ENCODE measurements at places on chromosomes 11 and 22. TPM values are rescaled to one million over a fixed set of nuclear protein-coding genes. Genes with fewer than 3 reads are reported as not detected.

The VSIG10L2 gene
- total RNA-seq = not detected

The MOGAT2 gene
- total RNA-seq = not detected

The RAB36 gene
- 1.6 TPM for total RNA-seq

The DLG2 gene
- 0.65 TPM for total RNA-seq

The BLID gene
- 8.2 TPM for total RNA-seq

The OR2AG1 gene
- total RNA-seq = not detected

The OR10A2 gene
- total RNA-seq = not detected

The CCDC188 gene
- total RNA-seq = 8.6 TPM

The CFAP68 gene
- 4.6 TPM for total RNA-seq

The PRAME gene
- not detected for total RNA-seq

The ZFP91 gene
- 70.7 TPM for total RNA-seq

The SYCE3 gene
- not detected for total RNA-seq

The SAA1 gene
- total RNA-seq = not detected

The CCDC15 gene
- 1.6 TPM for total RNA-seq

The OR52N4 gene
- total RNA-seq = not detected

The MS4A3 gene
- not detected for total RNA-seq

The CBX7 gene
- total RNA-seq = 3.4 TPM

The EIF4ENIF1 gene
- total RNA-seq = 15.7 TPM

The KCNJ5 gene
- not detected for total RNA-seq

The KRTAP5-8 gene
- not detected for total RNA-seq

The MN1 gene
- 4.0 TPM for total RNA-seq

The OR51A4 gene
- total RNA-seq = not detected

The ZNF214 gene
- total RNA-seq = 0.76 TPM

The TYMP gene
- total RNA-seq = 5.5 TPM

The TMEM132A gene
- 59.2 TPM for total RNA-seq

The CHST1 gene
- 90.7 TPM for total RNA-seq

The BAIAP2L2 gene
- 0.33 TPM for total RNA-seq

The KREMEN1 gene
- 0.65 TPM for total RNA-seq

The YDJC gene
- 39.8 TPM for total RNA-seq

Measured in vein endothelial cell (primary cell).